Spleen (tissue), 13 donors: ENCODE measurements at places on chromosomes 3 and 15. TPM values are rescaled to one million over a fixed set of nuclear protein-coding genes. Genes with fewer than 3 reads are reported as not detected.

GRCh38 chr3:17579289-17580031 is 163.0 kb downstream of the TBC1D5 start:
- no peak for DNase-seq
- no peak overlapping the region for H3K4me3 ChIP-seq
- peaks cover 35% of the 10 kb centered on the region for H3K4me1 ChIP-seq
- H3K27ac ChIP-seq = no peak overlapping the region

Gene DLL4
- total RNA-seq = 9.7 TPM

Gene CELF6
- 7.5 TPM for total RNA-seq

Gene CLDND1
- 125 TPM for total RNA-seq

Gene GOLGA8O
- 3.0 TPM for total RNA-seq

DNA sequence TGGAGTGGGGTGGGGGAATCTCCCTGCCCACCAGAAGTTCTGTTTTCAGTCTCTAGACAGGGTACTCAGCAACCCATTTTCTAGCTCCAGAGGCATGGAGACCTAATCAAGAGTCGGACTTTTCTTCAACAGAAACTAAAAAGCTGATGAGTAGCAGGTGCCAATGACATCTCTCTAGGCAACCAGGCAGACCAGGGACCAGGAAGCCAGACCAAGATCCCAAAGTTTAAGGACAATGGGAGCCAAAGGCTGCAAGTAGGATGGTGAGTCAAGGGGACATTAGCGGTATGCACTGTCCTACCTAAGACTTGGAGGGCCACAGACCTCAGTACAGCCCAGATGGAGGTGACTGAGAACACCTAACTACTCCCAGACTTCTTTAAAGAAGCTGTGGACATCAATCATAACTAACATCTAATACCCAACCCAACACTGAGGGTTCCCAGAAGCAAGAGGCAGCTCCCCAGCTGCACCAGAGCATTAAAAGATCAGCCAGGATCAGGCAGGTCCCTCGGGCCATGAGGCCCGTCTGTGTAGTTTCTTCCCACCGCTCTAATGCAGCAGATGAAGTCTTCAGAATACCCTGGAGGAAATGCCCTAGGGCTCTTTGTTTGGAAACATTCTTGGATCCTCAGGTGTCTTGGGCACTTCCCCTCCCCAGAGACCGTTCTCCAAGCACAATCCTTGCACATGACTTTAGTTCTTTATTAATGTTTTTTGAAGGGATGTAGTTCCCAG is 979 bp downstream of the CCDC71 start:
- H3K27me3 ChIP-seq = no peaks in the 10 kb centered on the region
- H3K4me3 ChIP-seq = peak overlapping the region; percentile 90
- H3K36me3 ChIP-seq = peaks cover 15% of the 10 kb centered on the region
- H3K4me1 ChIP-seq = peaks cover 45% of the 10 kb centered on the region
- no peak for DNase-seq
- H3K27ac ChIP-seq = peak overlapping the region; percentile 89

Gene ADGRG7
- total RNA-seq = not detected

DNA sequence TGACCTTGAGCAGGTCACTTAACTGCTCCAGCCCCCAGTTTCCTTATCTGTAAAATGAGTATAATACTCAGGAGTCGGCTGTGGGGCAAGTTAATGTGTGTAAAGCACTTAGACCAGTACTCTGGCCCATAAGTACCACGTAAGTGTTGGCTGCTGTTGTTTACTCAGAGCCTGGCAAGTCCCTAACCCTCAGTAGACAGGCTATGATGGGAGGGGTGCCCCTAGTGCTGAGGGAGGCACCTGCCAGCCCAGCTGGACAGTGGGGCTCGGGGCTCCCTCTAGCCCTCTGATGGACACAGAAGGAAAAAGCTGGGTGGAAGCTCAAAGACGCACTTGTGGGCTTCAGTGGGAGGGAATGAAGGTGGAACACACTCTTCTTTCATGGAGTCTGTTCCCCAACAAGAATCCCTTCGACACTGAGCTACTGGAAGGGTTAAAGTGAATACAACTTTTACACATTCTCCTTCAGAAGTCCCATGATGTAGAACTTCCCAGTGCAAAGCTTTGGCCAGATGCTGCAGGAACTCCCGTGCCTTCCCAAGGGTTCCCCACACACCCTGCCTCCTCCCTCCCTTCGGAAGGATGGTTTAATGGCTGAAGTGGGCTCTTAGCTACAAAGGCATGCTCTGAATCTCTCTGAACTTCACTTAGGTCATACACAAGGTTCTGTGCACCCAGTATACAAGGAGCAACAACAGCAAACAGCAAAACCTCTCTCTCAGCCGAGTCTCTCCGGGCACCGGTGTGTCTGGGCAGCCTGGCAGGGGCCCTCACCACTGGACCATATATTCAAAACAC is 25.4 kb downstream of the TMEM44 start:
- H3K4me3 ChIP-seq = no peak overlapping the region
- H3K27ac ChIP-seq = no peak overlapping the region
- DNase-seq = no peak
- H3K4me1 ChIP-seq = no peaks in the 10 kb centered on the region

Gene ASB14
- not detected for total RNA-seq

GRCh38 chr3:20528180-20528770 is 342.3 kb upstream of the SGO1 start:
- no peak overlapping the region for H3K4me3 ChIP-seq
- no peak overlapping the region for H3K27ac ChIP-seq
- no peaks in the 10 kb centered on the region for H3K36me3 ChIP-seq
- H3K27me3 ChIP-seq = no peaks in the 10 kb centered on the region
- no peaks in the 10 kb centered on the region for H3K4me1 ChIP-seq
- no peak for DNase-seq

DNA sequence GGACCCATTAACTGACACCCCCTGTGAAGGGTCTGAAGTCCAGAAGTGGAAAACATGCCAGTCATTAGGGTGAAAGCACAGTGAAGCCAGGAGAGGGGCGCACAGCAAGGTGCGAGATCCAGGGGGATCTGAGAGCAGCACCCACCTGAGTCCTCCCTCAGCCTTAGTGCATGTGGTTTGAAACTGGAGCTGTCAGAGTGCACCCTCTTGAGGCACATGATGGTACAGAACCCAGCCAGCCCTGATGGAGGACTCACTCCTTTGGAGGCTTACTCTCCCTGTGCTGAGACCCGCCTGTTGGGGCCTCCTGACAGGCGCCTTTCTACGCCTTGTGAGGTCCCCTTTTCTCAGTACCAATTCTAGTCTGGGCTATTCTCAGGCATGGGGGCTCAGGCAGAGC is 77.8 kb downstream of the IL20RB start:
- no peak overlapping the region for H3K27ac ChIP-seq
- no peak overlapping the region for H3K4me3 ChIP-seq
- peaks cover 9% of the 10 kb centered on the region for H3K4me1 ChIP-seq
- no peak for DNase-seq

DNA sequence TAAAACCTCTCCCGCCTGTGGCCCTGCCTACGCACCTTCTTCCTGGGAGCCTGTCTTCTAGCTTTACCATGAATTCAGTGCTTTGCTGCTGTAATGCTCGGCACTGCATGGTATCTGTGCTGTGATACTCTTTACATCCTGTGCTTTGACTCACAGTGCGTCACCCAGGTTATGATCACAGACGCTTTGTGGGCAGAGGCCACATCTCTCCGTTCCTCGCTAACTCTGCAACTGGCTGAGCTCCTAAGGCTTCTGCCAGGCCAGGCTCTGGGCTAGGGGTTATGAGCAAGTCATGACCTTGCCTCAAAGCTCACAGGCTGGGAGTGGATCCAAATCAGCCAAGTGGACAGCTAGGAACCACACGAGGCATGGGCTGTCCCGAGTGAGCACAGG is 23.2 kb downstream of the SPTBN5 start:
- no peak overlapping the region for H3K27ac ChIP-seq
- no peak overlapping the region for H3K4me3 ChIP-seq

Gene SMCO1
- not detected for total RNA-seq

DNA sequence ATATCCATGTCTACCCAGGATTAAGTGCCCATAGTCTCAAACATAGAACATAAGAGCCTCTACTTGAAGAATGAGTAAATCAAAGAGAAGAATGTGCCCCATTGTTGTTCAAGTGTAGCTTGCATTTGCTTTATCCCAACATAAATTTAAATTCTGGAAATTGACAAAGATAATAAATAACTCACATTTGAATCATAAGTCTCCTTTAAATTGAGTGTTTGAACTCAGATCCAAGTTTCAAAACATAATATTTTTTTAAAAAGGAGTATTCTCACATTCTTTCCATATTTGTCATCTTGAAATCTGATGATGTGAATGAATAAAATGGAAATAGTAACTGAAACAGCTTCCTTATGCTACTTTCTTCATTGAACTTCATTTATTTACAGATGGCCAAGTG is 135.2 kb downstream of the MECOM start:
- no peak overlapping the region for H3K4me3 ChIP-seq
- H3K36me3 ChIP-seq = no peaks in the 10 kb centered on the region
- no peaks in the 10 kb centered on the region for H3K4me1 ChIP-seq
- no peak for DNase-seq
- no peak overlapping the region for H3K27ac ChIP-seq

GRCh38 chr3:4224331-4224730 is 78.8 kb upstream of the SETMAR start:
- H3K27me3 ChIP-seq = no peaks in the 10 kb centered on the region
- DNase-seq = no peak
- no peak overlapping the region for H3K4me3 ChIP-seq
- H3K4me1 ChIP-seq = peaks cover 5% of the 10 kb centered on the region

- H3K27ac ChIP-seq = no peak overlapping the region
- no peak for DNase-seq
- H3K36me3 ChIP-seq = peaks cover 24% of the 10 kb centered on the region
- H3K27me3 ChIP-seq = no peaks in the 10 kb centered on the region
- no peaks in the 10 kb centered on the region for H3K4me1 ChIP-seq
Observed at GRCh38 chr3:52856666-52857065, 21.8 kb upstream of the MUSTN1 start.

DNA sequence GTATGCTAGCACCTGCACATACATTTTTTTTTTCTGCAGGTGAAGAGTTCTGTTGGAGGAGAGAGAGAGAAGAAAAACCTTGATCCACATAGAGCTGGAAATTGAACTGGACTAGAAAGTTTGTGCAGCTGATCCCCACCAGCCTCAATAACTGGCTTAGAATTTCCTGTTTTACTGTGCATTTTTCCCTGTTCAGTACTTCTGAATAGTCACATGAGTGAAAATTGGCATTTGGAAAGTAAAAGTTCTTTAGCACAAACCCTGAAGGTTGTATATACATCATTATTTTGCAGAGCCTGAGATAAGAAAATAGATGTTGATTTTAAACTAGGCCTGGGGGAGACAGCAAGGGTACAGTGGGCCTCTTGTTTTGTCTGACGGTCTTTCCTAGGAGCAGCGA is 42.3 kb downstream of the GHSR start:
- no peaks in the 10 kb centered on the region for H3K4me1 ChIP-seq
- no peak overlapping the region for H3K27ac ChIP-seq
- no peak for DNase-seq
- no peaks in the 10 kb centered on the region for H3K27me3 ChIP-seq

Gene SYNPR
- total RNA-seq = not detected

DNA sequence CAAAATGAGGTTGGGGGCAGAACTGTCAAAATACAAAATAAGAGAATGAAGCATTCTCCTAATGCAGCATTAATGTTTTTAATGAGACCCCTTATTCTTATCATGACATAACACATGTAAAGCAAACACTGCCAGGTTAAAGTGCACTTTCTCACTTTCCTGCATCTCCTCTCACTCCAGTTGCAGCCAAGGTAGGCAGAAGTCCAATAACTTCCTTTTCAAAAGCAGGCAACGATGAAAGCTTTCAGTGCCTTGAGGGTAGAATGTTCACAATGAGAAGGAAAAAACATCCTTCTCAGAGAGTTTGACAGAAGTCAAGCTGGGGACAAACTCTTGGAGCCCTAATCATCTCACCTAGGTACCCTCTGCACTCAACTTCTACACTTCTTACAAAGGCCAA is 59.5 kb downstream of the FAIM start:
- H3K27ac ChIP-seq = no peak overlapping the region
- no peaks in the 10 kb centered on the region for H3K36me3 ChIP-seq
- no peak overlapping the region for H3K4me3 ChIP-seq
- no peaks in the 10 kb centered on the region for H3K4me1 ChIP-seq

Gene EFCC1
- 7.6 TPM for total RNA-seq

Gene RLBP1
- total RNA-seq = not detected
